Fibroblast of the aortic adventitia (primary cell): ENCODE measurements at places on chromosomes 11 and 22.
A peak's percentile ranks its signal among the peaks of the same experiment; 100 is the strongest.

GRCh38 chr11:44621140-44621681 is 55.7 kb downstream of the CD82 start:
- peak; percentile 57 for DNase-seq

GRCh38 chr11:90252053-90252452 is 29.2 kb upstream of the CHORDC1 start:
- no peak for DNase-seq

DNA sequence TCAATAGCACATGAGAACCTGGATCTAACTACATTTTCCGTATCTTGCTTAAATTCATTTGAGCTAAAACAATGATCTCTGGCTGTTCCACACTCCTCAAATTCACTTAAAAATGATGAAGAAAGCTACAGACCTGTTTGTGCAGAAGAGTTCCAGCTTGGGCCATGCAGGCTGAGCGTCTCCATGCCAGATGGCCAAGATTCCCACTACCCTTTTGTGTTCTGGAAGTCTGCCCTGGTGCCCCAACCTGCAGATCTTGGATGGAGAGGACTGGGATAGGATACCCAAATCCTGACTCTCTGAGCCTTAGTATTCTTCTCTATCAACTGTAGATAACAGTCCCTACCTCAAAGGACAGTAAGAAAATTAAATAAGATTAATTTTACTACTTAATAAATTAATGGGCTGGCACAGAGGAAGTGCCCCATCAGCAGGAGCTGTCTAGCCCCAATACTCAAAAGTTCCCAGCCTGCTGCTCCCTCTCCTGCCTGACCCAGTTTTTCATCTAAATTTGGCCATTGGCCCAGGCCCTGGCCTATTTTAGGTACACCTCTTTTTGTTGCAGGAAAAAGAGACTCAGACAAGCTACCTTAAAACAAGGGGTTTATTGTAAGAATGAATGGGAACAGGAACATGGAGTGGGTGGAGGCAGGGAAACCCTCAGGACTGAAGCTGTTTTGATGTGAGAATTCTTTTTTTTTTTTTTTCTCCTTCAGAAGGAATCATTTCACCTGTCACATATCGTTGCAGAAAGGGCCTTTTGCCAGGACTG is 81.4 kb upstream of the GRK3 start:
- no peak for DNase-seq

- DNase-seq: no peak
Measured at GRCh38 chr22:48871176-48871840, 956.4 kb downstream of the BRD1 start.

GRCh38 chr22:41561788-41562187 is 978 bp downstream of the CSDC2 start:
- no peak for DNase-seq

DNA sequence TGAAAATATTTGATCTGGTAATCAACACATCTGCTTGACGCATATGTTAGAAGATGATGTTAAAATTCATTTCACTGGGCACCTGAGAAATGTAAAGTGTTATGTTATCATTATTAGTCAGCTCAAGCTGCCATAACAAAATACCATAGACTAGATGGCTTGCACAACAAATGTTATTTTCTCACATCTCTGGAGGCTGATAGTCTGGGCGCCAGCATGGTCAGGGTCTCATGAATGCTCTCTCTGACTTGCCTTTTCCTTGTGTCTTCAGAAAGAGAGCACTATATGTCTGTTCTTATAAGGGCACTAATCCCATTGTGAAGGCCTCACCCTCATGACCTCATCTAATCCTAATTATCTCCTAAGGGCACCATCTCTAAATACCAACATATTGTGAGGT is 435.3 kb downstream of the NELL1 start:
- no peak for DNase-seq

DNA sequence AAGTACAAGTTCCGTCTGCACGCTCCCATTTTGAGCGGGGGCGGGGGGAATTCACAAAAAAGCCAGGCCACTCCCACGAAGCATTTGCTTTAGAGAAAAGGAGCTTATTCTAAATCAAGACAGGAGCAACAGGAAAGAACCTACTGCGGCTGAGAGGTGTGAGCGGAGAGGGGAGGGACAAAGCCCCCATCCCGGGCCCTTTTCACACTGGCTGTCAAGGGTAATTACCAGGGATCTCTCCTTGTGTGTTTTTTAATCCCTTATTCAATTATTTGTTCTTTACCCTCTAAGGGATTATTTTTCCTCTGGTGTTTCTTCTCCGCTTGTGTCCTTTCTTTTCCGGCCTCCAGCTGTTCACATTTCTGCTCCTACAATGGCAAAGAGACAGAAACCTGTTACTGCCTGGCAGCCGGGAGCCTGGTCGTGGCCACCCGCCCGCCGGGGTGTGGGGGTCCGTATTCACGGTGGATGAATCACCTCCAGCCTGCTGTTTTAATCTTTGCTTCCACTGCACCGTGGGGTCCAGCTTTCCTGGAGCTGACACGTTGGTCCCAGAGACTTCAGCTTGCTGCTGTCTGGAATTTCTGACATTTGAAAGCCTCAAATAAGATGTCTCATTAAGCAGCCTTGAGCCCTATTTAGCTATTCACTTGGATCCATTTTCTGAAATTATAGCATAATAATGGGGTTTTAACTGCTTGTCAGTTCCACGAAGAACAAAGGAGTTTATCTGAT is 61.4 kb upstream of the FADD start:
- no peak for DNase-seq

- DNase-seq: no peak
Measured at GRCh38 chr11:9717040-9717357, 53.1 kb downstream of the SWAP70 start.
